ENCODE measurements at places on chromosomes 11 and 22.

GRCh38 chr22:30167296-30167695 lies 79.3 kb downstream of the LIF start:
- DNase-seq: no peak

DNA sequence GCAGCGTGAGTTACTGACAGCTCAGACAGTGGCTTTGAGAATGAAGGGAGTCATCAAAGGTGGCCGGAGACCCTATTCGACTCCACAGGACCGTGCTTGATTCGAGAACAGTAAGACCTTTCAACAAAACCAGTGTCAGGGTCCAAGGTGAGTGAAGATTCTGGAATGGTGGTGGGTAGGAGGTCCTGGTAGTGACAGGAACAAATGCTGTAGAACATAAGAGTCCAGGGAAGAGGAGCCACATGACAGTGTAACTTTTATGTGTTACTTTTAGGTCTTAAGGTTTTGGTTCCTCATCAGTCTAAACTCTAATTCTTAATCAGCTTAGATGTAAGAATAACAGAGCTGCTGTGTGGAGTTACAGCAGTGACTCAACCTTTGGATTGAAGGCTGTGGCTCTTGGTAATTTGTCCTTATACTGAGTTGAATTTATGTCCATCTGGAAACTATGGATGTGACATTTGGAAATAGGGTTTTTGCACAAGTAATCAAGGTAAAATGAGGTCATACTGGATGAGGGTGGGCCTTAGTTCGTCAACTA lies 1.8 kb downstream of the TBC1D22A start:
- no peak for DNase-seq

DNA sequence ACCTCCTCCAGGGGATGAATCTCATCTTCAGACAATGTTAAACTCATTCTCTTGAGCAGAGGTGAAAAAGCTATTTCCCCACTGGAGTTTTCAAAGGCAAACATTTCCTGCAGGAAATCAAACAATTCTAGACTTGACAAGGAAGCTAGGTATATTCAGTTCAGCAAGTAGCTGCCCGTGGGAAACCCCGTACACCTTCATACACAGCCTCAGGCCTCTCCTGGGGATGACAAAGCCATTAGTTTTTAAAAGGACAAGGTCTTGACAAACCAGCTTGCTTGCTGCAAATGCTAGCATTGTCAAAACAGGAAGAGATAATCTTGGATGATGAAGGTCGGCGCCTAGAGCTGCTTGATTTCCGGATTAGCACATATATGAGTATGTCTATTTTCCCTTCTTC lies 1630.8 kb upstream of the TENM4 start:
- DNase-seq: no peak

- DNase-seq: no peak
These were observed at the start of gene NNMT for GRCh38 chr11:114295676-114296604. NNMT (plus strand) TSS chr11:114296399; CDS start chr11:114296557, 158 bp downstream.

GRCh38 chr11:70048279-70049024 lies 29.7 kb upstream of the ANO1 start:
- DNase-seq: no peak

GRCh38 chr22:42371501-42371900 lies 60.7 kb downstream of the NFAM1 start:
- DNase-seq: no peak

DNA sequence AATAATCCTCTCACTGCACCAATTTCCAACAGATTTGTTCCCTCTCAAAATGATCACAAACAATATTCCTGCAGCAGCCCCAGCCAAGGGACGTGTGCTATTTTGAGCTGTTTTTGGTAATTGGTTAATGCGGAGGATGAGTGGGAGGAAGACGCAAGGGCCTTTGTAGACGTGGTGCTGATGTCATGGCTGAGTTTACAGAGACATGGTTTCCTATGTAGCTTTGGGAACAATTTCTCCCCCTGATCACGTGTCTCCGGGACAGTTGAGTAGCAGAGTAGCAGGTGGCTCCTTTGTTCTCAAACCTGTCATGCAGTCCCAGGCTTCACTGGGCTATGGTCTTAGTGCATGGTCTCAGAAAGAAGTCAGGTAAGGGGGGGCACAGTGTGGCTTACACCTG lies 183.2 kb upstream of the NECTIN1 start:
- DNase-seq: no peak

DNA sequence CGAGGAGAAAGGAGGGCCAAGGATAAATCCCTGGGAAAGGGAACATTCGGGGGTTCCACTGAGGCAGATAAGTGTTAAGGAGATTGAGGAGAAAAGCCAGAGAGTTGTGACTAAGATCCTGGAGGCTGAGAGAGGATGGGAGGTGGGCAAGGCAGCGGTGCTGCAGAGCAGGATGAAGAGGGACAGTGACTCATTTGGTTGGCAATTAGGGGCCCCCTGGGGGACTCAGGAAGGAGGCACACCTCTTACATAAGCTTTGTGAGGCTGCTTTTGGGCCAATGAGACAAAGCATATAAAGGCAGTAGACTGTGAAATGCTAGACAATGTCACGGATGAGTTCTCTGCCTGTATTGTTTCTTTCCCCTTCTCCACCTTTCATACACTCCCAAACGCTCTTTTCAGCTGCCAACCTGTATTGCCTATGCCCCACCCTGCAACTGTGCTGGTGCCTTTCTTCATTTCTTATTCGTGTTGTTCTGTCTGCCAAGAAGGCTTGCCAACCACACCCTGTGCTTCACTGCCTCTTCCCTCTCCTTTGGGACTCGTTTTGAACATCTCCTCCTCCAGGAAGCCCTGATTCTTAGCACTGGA lies 246.8 kb upstream of the KIRREL3 start:
- DNase-seq: no peak

DNA sequence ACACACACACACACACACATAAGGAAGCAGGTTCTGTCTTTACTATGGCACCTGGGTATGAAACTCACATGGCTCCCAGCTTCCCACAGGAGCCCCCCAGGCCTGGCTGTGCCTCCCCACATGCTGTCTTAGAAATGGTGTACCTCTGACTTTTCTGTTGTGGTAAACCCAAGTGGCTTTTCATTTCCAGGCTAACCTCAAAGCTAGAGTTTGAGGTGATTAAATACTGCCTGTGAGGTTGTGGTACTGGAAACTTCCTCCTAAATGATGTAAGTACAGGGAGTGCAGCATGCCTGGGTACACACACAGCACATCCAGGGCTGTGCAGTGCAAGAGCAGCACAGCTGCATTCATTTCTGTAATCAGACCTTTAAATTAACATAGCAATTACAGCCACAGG lies 34.4 kb downstream of the ME3 start:
- DNase-seq: no peak

- no peak for DNase-seq
These were observed 245.0 kb upstream of the B3GAT1 start for GRCh38 chr11:134656861-134657540.

GRCh38 chr11:34495724-34496377 lies 17.7 kb downstream of the ELF5 start:
- no peak for DNase-seq

- no peak for DNase-seq
These were observed 37.3 kb downstream of the OR10A6 start for GRCh38 chr11:7893796-7894195.

DNA sequence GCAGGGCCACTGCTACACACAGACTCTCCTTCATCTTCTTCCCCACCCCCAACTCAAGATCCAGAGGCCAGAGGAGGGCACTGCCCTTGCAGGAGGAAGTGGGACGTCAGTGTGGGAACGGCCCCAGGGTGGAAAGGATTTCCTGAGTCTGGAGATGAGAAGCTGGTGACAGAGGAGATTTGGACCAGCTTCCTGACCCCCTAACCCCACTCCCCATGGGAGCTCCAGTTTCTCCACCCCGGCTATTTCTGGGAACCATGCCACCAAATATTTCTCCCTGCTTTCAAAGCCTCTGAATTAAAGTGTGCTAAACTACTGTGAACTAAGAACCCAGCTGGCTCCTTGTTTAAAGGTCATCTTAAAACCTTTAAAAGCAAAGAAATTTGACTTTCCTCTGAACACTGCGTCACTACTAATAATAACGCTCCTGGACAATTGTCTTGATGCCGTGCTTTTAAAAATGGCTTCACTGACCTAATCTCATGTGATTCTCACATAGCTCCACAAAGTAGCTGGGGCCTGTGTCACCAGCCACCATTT lies 46.6 kb downstream of the CWC15 start:
- no peak for DNase-seq

GRCh38 chr11:61158691-61159381 lies 2.4 kb downstream of the VPS37C start:
- no peak for DNase-seq

- DNase-seq: no peak
These were observed 10.7 kb upstream of the POGLUT3 start for GRCh38 chr11:108508653-108509593.

DNA sequence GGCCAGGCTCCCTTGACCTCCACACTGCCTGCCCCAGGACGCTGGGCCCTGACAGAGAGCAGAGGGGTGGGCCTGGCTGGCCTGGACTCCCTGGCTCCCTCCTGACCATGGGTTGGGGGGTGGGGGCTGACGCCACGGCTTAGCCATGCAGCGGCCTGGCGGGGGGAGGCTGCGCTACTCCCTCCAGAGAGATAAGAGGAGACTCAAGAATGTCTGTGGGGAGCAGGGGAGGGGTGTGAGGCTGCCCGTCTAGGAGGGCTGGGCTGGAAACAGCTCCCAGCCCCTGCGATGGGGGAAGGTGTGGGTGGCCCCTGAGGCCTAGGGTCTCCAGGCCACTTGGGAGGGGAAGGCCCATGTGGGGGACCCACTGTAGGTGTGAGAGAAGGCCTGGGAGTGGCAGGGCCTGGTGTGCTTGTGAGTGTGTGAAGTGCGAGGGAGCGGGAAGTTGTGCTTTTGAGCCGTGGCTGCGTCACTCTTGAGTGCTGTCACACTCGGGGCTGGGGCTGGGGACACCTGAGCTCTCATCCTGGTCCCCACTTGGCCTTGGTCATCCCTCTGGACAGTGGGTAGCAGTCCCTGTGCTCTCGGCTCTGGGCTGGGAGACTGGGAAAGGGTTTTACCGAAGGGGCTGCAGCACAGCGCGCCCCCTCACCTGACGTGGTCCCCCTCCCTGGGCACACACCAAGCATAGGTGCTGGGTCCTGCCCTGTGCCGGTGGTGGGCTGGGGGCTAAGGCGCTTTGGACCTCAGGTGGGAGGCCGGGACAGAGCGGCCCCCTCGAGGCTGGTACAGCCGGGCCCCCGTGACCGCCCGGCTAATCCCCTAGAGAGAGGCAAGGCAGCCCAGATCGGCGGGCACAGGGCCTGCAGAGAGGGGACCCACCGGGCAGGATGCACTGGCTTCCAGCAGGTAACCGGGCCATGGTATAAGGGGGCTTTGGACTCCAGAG lies 2.4 kb downstream of the MYRF start:
- DNase-seq: no peak

GRCh38 chr22:28706845-28707244 lies 27.2 kb upstream of the TTC28 start:
- DNase-seq: no peak

DNA sequence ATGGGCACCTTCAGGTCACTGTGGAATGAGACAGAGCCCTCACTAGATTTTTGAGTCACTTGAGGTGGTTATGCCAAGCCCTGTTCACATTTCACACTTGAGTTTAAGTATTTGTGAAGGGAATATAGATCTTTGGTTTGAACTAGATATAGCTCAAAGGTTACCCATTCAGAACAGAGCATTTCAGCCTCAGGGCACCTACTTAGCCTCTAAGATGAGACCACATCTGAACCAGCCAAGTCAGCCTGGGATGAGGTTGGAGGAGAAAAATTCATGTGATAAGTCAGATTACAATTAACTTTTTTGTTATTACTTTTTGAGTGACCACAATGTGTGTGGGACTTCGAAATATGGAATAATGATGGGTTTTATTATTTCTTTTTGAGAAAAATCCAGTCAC lies 127.8 kb downstream of the TEAD1 start:
- DNase-seq: no peak

GRCh38 chr11:6633422-6634408 lies 14.5 kb upstream of the TPP1 start:
- no peak for DNase-seq

GRCh38 chr11:14611939-14612338 lies 31.7 kb upstream of the PDE3B start:
- no peak for DNase-seq

- no peak for DNase-seq
These were observed 2.5 kb upstream of the SEPTIN3 start for GRCh38 chr22:41966607-41967240.

DNA sequence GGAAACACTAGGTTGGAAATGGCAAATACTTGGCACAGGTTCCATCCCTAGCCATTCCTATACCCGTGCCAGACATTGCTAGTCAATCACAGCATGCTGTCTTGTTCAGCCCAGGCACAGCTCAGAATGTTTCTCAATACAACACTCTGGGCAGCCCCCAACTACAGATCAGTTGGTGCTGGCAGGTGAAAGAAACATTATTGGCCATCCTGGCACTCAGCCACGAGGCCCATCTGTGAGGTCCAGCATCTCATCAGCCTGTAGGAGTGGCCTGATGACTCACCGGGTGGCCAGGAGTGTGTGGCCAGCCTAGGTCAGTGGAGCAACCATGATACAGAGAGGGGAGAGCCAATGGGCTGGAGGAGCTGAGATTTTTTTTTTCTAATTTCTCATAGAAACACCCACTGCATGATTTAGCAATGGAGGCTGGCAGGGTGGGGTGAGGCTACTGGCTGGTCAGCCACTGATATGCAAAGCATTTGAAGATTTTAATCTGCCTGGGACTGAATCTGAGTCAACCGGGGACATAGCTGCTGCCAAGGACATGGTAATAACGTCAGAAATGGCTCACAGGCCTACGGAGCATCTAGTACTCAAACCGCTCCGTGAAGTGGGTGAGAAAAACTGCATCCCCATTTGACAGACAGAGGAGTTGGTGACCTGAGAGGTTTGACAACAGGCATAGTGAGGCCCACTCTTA lies 5.4 kb downstream of the MYO18B start:
- DNase-seq: no peak

GRCh38 chr11:86383041-86383955 lies 8.6 kb downstream of the CCDC81 start:
- no peak for DNase-seq

DNA sequence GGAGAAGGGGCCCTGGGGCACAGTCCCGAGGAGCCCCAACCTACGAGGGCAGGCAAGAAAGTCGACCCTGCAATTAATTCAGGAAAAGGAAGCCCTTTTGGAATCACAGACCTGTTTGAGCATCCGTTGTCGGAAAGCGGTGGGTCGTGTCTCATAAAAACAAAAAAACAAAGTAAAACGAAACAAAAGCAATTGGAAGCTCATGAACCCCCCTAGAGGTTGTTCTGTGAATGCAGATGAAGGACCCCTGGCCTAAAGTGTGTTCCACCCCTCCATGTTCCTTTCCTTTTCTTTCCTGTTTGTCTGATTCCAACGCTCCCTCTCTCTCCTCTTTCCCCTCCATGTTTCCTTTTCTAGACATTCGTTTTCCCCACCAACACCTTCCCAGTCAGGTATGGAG lies 203.7 kb downstream of the GRIK4 start:
- no peak for DNase-seq

Measured in iPS DF 6.9 (cell line).